ENCODE measurements at places on chromosomes 7 and 10.

DNA sequence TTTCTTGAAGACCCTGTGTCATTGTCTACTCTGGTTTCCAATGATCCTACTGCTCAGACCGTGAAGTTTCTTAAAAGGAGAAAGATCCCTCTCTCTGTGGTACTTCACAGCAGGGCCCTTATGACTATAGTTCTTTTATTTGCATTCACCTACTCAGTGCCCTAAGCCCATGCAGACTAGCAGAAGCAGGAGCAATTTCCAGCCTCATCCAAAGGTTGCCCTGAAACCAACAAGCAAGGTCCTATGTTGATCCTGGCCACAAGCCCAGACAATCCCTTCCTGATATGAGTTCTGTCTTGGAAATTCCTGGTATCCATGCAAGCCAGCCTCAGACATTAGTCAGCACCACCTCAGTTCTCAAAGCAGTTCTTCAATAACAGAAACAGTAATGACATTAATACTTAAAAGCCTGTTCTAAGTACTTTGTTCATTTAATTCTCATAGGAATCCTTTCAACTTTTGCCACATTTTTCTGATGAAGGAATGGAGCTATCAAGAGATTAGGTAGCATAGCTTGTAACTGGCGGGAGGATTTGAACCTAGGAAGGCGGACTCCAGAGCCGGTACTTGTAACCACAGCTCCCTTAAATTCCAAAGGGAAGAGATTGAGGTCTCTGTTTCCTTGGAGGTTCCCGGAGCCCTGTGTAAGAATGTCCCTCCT lies 58.1 kb upstream of the ST8SIA6 start:
- no peak for DNase-seq

DNA sequence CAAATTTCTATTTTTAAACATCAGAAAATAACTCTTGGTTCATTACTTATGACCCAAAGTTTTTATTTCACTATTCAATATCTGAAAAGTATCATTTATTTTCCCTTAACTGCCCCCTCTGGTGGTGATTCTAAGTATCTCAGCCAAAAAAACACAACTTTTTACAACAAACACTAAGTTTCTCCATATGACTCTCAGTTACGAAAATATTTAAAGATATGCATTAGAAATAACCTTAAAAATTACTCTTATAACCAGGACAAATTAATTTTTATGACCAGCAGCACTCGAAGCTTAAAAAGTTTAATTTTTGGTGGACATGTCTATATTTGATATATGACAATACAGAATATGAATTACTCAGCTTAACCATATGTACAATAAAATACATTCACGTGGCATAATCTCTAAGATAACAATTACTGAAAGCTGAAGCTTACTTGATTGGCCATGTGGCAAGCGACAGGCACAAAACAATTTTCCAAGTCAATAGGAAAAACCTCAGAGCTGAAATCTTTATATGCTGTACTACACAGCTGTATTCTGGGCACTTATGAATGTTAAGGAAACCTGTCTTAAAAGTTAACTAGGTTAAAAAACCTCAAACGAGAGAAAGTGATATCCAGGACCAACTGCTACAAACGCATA lies 2.3 kb downstream of the HNRNPA2B1 start:
- DNase-seq: peak; percentile 72

GRCh38 chr10:132064771-132065437 lies 842 bp upstream of the JAKMIP3 start:
- no peak for DNase-seq

DNA sequence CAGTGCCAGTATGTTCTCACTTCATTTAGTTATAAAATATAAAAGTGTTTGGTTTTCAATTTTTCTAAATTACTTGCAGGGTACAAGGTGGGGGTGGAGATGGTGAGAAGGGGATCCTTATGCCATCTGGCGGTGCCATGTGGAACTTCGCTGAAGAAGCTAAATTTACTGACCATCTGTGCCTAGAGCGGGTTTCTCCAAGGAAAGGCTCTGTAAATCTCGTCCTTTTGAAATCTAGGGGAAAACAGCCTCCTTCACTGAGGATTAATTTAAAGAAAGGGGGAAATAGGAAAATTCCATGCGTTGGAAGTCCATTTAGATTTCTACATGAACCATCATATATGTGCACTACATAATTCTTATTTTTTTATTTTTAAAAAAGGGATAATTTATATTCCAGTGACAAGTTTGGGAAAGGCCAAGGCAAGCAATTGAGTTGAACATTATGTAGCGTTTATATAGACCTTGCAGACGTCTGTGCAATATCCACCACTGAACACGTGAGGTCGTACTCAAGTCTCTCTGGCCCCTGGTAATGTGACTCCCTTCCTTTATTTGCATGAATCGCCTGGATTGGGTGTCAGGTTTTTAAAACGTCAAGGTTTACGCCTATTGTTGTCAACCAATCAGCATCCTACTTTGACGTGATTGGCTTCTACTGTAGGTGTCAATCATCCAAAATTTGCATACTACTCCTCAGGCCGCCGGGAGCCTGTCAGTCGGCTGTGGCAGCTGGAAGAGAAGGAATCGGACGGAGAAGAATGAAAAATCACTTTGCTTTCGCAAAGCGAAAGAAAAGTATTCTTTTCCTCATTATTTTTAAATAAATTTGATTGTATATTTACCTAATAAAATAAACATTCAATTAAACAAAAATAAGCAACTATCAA lies 297.1 kb upstream of the NFE2L3 start:
- DNase-seq: peak; percentile 88

- DNase-seq: no peak
Observed at GRCh38 chr10:52950578-52950977, 178.0 kb upstream of the MBL2 start.

DNA sequence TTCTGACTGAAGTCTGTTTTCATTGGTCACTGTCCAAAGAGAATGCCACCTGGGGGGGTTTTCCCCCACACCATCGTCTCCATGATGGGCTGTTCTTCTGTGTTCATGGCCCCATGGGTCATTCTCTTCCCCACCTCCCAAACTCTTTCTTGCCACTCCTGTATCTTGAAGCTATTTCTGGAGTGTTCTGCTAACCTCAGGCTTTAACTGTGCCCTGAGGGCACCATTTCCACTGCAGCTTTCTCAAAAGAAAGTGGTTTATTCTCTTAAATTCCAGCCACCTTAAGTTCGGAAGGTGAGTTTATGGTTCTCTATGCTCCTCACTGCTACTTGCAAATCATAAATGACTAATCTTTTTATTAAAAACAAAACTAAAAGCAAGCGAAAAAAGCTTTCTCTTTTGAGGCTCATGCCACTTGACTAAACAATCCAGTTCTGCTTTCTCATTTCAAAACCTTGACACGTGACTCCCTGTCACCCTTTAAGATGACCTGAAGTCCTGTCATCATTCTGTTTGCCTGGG lies 7.4 kb upstream of the APBB1IP start:
- DNase-seq: no peak

DNA sequence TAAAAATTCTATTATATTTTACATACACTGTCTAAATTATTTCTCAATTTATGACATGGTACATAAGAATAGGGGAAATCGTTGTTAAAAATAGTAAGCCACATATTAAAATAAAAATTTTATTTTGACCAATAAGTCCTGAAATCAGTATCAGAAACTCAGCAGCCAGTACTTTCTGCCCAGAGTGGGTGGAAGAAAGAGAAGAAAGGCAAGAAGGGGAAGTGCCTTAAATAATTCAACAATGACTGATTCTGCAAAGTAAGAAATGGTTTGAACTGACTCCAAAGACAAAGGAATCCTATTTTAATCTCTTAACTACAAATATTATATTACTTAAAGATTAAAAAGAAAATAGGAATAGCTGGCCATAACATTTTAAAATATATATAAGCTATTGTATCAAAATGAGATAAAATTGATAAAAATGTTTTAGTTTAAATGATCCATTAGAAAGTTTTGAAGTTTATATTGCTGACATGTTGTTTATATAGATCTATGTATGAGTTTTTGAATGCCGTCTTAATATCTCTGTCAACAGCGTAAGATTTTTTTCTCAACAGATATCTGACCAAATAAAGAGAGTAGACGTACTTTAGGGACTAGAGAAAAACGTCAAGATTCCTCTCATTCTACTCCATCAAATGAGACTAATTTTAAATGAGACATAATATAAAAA lies 30.2 kb upstream of the NRCAM start:
- no peak for DNase-seq

DNA sequence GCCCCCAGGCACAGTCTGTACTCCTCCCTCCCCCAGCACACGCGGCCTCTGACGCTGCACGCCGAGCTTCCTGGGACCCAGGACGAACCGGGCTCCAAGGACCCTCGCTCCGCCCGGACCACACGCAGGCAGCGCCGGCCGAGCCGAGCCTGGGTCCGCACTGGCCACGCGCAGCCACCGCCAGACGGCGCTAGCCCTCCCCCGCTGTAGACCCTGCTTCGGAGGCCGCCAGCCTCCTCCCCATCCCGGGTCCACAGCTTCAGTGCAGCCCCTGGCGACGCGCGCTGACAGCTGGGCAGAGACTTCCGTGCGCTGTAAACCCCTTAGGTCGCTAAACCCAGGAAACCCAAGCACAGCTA lies 936 bp upstream of the TCERG1L start:
- peak; percentile 88 for DNase-seq

DNA sequence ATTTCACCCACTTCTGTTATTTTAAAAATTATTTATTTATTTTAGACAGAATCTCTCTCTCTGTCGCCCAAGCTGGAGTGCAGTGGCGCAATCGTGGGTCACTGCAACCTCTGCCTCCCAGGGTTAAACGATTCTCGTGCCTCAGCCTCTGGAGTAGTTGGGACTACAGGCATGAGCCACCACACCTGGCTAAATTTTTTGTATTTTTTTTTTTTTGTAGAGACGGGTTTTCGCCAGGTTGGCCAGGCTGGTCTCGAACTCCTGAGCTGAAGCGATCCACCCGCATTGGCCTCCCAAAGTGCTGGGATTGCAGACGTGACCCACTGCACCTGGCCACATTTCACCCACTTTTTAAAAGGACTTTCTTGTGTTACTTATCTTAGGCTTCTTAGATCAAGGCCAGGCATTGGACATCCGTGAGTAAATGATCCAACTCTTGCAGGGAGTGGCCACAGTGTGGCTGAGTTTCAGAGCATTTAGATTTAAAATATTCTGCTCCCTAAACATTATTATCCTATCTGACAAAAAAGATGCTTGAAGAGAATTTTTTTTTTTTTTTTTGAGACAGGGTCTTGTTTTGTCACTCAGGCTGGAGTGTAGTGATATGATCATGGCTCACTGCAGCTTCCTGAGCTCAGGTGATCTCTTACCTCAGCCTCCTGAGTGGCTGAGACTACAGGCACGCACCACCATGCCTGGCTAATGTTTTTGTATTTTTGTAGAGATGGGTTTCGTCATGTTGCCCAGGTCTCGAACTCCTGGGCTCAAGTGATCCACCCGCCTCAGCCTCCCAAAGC lies 14.4 kb downstream of the SNX10 start:
- DNase-seq: no peak

DNA sequence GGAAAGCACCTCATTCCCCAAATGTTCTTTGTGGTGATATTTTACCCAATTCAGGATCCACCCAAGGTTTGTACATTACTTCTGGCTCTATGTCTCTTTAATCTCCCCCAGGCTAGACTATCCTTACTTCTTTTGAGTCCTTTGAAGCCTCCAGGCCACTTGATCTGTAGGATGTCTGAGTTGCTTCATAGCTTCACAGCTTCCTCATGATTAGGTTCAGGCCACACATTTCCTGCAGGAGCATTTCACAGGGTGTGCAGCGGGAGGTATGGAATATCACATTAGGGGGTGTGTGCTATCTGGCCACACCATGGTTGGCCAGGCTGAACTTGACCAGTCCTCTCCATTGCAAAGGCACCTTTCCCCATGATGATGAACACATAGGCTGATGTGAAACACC lies 18.7 kb downstream of the TSPAN15 start:
- no peak for DNase-seq

DNA sequence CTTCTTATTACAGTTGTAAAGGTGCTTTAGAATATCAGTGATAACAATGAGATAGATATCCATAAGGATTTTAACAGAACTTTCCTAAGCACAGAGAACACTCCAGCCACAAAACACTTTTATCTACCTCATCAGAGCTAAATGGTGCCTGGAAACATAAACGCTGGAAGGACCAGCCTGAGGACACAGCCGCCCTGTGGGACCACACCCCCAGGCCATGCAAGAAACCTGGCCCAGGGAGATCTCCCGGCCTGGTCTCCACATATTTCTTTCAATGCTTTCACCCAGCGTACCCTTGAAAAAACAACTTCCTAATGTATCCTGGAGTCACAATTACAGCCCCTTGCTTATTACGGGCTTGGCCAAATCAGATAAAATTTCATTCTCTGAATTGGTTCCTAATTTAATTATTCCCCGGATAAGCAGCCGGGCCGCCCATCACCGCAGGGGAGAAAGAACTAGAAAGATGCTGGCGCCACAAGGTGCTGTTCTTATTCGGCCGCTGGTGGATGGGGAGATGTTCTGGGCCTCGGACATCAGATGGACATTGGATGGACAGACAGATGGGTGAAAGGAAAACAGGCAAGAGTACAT lies 11.8 kb downstream of the CHST15 start:
- DNase-seq: no peak

- no peak for DNase-seq
Observed at GRCh38 chr7:105635197-105635596, 53.9 kb upstream of the EFCAB10 start.

- DNase-seq: no peak
Observed at GRCh38 chr7:36644625-36645422, 79.5 kb downstream of the AOAH start.

DNA sequence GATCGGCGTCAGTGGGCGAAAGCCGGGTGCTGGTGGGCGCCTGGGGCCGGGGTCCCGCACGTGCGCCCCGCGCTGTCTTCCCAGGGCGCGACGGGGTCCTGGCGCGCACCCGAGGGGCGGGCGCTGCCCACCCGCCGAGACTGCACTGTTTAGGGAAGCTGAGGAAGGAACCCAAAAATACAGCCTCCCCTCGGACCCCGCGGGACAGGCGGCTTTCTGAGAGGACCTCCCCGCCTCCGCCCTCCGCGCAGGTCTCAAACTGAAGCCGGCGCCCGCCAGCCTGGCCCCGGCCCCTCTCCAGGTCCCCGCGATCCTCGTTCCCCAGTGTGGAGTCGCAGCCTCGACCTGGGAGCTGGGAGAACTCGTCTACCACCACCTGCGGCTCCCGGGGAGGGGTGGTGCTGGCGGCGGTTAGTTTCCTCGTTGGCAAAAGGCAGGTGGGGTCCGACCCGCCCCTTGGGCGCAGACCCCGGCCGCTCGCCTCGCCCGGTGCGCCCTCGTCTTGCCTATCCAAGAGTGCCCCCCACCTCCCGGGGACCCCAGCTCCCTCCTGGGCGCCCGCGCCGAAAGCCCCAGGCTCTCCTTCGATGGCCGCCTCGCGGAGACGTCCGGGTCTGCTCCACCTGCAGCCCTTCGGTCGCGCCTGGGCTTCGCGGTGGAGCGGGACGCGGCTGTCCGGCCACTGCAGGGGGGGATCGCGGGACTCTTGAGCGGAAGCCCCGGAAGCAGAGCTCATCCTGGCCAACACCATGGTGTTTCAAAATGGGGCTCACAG lies 1.1 kb downstream of the EGFR start:
- DNase-seq: no peak

Data from brain (organoid and tissue), 16 donors.